GM04504 (cell line): ENCODE measurements at places on chromosomes 2 and 18.

DNA sequence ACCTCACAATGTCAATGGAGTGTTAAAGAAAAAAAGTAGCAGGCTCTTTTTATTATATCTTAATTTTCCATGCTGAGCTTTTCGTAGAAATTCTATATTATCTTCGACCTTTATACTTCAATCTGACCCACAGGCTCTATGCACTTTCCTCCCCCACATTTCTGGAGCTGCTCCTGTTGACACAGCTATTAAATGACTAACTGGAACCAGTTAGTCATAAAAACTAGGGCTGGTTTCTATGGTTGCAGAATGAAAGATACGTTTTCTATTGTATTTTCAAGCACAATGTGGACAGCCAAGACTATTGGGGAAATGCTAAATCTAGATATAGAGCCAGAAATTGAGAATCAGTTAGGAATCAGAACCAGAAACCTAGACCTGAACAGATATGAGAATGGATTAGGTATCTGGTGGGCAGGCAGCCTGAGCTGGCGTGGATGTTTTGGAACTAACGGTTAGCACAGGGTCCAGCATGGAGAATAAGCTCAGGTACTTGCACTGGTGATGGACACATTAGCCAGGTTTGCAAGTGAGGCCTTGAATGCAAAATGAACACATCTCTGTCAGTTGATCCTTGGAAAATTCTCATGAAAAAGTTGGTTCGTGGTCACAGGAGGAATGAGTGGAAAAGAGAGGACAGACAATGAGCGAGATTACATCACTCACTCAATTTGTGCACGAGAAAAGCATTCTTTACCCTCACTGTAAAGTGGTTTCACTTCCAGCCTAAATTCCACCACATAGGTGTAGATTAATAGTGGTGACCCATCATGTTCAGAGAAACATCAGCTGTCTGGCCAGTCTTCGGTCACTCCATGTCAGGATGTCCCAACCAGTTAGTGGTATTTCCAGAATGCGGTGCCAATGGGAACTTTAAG, 144.6 kb upstream of the EPHA4 start:
- DNase-seq = no peak

GRCh38 chr2:200525066-200525465, 941 bp upstream of the SGO2 start:
- no peak for DNase-seq

GRCh38 chr2:237752761-237753165, 45.8 kb upstream of the RBM44 start:
- no peak for DNase-seq

DNA sequence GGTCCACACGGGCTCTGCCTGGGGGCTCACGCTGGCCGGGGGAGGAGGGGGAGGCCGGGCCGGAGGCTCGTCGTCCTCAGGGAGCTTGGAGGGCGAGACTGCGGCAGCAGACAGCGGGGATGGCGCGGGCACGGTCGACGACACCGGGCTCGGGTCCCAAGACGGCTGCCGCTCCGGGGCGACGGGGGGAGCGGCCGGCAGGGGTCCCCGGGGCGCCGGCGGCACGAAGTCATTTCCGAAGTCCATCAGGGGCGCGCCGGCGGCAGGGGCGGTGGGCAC, 491 bp downstream of the RTN4 start:
- DNase-seq = no peak

GRCh38 chr2:101882769-101883307, 108.9 kb upstream of the IL1R2 start:
- no peak for DNase-seq

DNA sequence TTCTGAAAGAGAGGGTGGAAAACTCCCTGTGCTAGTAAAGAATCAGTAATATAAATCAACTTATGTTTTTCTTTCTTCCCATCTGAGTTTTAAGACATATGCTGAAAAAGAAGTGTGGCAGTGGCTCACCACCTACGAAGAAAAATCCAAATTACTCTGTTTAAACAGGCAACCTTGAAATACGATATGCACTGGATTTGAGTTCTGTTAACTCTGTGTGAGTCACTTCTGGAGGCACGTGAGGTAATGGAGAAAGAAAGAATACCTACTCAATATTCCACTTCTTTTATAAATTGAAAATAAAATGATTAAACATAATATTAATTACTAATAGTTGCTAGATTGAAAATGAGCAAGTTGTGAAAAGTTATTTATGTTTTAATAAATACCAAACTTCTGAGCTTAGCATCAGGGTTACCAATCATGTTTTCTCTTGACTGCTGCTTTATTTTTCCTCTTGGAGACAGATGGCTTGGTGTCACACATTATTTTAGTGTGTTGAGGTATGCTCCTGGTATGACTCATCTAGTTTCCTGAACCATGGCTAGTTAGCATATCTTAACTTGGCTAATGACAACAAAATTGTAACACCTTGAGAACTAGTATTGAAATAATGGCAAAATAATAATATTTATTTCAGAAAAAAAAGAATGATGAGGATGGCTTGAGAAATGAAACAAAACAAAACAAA, 1705.5 kb upstream of the PIK3C3 start:
- no peak for DNase-seq

GRCh38 chr2:217622205-217623060, 380.4 kb downstream of the TNS1 start:
- peak; percentile 30 for DNase-seq

- no peak for DNase-seq
Measured at GRCh38 chr18:64082054-64082453, 66.8 kb downstream of the LINC00305 start.

DNA sequence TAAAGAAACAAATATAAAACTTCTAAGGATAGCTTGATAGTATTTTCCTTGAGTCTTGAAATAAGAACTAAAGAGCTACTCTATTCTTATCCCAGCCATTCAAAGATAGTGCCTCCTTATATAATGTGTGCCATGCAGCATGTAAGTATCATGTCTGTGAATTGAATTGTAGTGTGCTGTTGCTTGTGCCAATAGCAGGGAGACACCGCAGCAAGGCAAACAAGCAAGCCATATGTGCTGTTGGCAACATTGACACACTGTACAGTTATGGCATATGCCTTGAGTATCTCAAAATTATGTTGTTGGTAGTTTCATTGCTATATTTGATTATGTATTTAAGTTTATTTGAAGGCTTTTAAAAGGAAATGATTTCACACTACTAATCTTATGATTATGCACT, 58.2 kb downstream of the ERBB4 start:
- DNase-seq = no peak

DNA sequence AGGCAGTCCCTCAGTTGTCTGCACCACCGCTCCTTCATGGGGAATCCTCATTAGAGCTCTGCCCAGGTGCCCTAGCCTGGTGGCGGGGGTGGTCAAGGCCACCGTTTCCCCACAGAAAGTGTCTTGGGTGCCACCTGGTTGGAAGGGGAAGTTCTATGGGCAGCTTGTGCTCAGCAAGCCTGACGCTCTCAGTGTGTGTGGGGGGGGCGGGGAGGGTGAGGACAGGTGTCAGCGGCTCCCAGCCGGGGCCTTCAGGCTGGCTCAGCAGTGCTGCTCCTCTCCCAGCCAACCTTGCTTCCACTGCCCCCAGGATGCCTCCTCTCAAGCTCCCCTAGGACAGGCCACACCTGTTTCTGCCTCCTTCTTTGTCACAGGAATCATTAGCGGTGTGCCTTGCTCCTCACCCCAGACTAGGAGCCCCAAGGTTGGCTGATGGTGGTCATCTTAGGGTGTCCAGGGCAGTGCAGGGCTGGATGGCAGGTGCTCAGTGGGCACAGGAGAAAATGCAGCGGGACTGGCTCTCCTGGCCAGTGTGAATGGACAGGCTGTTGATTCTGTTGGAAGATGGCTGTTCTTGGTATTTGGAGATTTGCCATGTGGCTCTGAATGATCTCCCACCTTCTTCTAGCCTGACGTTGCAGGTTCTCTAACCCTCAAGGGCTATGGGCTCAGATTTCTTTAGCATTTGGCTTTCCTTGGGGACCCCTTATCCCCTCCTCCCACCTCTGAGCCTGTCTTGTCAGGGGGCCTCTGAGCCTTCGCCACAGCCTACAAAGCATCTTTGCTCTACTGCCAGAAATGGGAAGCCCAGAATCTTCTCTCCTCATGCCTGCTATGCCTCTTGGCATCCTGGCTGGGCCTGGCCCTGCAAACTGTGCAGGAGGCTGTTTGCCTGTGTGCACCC, 185.8 kb upstream of the HS6ST1 start:
- DNase-seq = no peak
